Hematopoietic multipotent progenitor cell (in vitro differentiated cells): ENCODE measurements at places on chromosomes 12 and 14.
A peak's percentile ranks its signal among the peaks of the same experiment; 100 is the strongest.

GRCh38 chr12:130641533-130642184 is 74.4 kb downstream of the RIMBP2 start:
- DNase-seq = no peak

DNA sequence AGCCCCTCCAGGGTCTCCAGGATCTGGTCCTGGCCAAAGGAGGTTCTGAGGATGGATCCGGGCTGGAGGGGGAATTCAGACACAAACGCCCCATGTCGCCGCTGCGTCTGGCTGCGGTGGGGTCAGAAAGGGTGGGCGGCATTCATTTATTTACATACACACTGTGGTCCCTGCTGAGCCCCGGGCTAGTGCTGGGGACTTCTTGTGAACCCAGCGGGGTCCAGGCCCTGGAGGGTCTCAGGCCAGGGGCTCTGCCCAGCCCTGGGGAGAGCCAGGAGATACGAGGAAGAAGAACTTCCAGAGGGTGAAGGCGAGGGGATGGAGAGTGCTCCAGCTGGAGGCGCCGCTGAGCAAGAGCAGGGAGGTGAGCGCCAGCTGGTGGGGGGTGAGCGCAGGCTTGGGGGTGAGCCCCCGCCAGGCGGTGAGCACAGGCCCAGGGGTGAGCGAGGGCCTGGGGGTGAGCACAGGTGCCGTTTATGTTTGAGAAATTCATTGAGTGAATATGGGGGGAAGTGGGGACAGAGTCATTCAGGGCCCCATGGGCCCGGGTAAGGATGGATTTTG is 68.1 kb downstream of the NCOR2 start:
- DNase-seq = no peak

DNA sequence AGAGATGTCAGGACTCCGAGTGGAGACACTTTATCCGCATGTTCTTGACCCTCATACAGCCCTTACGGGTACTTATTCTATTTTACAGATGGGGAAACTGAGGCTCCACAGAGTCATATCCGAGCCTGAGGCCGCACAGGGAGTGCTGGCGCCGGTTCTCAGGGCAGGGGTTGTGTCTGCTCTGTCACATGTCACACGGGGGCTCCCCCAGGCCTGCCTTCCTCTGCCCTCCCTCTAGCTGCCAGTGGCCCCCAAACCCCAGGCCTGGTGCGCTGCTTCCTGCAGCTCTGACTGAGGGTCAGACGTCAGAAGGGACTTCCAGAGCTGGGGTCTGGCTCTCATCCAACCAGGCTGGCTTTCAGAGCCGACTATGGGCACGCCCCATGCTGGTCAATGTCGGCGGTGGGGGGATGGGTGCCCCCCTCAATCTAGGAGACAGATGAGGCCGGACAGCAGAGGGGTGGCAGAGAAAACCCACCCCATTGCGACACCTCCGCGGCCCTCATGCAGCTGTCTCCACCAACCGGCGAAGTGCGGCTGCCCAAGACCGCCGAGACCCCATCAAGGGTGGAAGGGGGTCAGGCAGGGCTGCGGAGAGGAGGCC is 811 bp upstream of the INF2 start:
- DNase-seq = no peak

GRCh38 chr14:74865156-74865555 is 10.8 kb downstream of the PROX2 start:
- no peak for DNase-seq

- no peak for DNase-seq
These were observed 340.6 kb downstream of the SEC23A start for GRCh38 chr14:38762426-38762825.

DNA sequence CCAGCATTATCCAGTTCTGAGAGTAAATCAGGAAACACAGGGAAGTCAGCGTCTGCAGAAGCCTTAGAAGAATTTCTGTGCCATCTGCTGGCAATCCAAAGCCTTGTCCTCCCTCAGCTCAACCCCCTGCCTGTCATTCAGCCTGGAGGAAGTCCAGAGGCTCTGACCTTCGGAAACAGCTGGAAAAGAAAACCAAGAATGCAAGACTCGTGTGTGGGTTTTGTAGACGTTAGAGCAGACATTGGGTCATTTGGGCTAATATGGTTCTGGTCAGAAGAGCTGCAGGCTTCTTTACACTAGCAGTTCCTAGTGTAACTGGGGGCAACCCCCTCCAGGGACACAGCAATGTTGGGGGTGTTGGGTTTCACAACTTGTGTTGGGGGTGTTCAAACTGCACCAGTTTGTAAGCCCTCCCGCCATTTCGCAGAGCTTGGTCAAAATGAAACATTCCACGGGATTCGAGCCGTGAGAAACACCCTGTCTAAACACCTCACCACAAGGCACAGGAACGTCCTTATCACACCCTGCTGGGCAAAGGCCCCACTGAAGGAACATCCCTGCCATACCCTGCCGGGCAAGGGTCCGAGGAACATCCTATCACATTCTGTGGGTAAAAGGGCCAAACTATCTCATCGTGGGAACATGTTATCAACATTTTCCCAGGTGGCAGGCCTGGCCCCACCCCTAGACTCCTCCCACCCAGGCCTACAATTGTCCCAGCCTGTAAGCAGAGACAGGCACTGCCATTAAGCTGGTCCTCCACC is 21.0 kb upstream of the SERPINA4 start:
- DNase-seq = no peak

DNA sequence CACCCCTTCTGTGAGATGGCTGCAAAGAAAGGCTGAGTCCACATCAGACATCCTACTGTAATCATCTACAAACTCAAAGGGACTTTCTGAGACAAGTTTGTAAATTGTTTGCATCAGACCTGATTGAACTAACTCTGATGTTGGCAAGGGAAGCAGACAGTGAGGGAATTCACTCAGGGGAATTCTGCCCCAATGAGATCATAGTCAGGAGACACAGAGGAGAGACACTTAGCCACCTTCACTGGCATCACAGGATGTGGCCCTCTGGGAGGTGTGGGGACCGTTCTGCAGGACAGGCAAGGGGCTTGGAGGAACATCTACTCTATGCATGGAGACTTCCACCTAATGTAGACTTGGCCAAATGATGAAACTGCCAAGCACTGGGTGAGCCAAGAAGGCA is 70.7 kb upstream of the DDX11 start:
- no peak for DNase-seq

GRCh38 chr12:10067942-10068341 is 30.8 kb downstream of the CLEC1A start:
- peak; percentile 27 for DNase-seq

GRCh38 chr14:90557516-90557915 is 160.7 kb downstream of the CALM1 start:
- DNase-seq = no peak

DNA sequence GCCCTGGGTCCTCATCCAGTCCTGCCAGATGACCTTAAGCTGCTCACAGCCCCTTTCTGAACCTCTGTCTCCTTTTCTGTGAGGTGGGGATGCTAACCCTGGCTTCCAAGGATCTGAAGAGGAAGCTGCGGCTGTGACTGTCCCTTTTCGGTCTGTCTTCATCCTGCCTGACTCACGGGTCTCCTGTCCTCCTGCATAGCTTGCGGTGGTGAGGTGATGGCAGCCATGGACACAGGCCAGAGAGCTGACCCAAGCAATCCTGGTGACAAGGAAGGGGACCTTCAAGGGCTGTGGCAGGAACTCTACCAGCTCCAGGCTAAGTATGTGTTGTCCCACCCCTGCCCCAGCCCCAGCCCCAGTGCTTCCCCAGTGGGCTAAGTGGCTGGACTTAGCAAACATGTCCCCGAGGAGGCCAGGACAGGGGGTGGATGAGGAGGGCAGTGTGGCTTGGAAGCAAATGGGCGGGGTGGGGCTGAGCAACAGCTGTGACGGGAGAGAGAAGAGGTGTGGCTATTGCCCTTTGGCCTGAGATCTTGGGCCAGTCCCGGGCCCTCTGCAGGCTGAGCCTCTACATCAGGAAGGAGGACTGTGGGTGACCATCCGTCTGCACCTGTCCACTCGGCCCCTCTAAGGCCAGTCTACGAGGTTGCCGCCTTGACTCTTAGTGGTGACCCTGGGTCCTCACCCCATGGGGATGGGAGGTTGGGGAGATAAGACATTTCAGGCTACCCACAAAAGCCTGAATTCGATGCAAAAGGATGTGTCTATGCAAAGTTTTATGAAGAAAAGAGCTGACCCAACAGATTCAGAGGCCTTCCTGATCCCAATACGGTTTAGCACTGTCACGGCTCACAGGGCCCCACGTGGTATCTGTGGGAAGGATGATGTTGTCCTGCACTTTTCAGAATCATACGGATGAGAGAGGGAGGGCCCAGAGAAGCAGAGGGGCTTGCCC is 1.1 kb downstream of the CCDC197 start:
- no peak for DNase-seq

- no peak for DNase-seq
These were observed 7.9 kb upstream of the POU6F1 start for GRCh38 chr12:51225771-51226170.

DNA sequence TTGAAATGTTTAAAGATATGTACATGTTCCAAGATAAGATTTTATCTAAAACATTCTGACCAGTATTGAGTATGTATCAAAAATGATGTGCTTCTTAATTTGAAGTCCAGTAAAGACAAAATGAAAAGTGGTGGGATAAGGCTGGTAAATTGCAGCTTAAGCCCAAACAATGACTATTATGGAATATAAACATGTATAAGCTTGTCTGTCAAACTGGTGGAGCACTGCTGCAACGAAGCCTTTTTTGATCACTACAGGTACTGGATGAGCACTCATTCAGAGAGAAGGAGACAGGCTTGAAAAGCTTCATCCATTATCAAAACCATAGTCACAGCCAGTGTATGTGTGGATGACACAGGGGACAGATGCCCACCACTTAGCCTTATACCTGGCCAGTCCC is 138.4 kb downstream of the ATP23 start:
- DNase-seq = no peak

GRCh38 chr12:131473261-131473660 is 237.6 kb upstream of the SFSWAP start:
- DNase-seq = no peak

DNA sequence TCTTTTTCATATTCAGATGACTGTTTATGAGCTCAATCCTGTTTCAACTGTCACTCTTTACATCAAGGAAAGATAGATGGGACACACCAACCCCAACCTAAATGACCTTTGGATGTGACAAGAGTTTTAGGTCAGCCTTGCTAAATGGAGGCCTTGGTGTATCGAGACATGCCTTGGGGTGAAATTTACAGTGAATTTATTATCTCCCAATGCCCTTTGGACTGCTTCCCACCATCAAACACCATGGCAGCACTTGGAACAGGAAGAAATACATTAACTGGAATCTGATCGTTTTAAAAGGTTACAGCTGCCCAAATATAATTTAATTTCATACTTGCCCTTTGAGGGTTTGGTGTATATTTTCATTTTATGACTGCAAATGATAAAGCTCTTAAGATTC is 327.6 kb downstream of the SOX5 start:
- no peak for DNase-seq

GRCh38 chr12:128693115-128693514 is 130.6 kb downstream of the SLC15A4 start:
- no peak for DNase-seq

DNA sequence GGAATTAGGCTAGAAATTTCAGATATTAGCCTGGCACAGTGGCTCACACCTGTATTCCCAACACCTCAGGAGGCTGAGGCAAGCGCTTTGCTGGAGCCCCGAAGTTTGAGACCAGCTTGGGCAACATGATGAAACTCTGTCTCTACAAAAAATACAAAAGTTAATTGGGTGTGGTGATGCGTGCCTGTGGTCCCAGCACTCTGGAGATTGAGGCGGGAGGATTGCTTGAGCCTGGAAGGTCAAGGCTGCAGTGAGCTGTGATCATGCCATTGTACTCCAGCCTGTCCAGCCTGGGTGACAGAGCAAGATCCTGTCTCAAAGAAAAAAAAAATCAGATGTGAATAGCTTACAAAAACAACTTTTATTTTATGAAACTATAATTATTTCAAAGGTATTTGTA is 15.1 kb downstream of the FRMD6 start:
- DNase-seq = no peak

GRCh38 chr14:96538990-96539317 is 36.8 kb downstream of the PAPOLA start:
- no peak for DNase-seq

- DNase-seq = no peak
These were observed 96.1 kb upstream of the DACT1 start for GRCh38 chr14:58541633-58542022.

DNA sequence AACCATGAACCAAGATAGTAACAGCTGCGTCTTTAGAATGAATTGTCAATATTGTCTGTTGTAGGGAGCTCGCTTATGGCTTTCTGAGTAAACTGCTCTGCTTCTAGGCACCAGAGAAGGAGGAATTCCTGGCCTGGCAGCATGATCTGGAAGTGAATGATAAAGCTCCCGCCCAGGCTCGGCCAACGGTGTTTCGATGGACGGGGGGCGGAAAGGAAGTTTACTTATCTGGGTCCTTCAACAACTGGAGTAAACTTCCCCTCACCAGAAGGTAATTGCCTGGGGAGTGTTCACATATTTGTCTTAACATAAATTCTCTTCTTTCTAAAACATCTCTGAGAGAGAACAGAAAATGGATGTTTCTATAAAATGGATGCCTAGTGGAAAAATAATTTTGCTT is 4.3 kb downstream of the PRKAB1 start:
- DNase-seq = no peak

DNA sequence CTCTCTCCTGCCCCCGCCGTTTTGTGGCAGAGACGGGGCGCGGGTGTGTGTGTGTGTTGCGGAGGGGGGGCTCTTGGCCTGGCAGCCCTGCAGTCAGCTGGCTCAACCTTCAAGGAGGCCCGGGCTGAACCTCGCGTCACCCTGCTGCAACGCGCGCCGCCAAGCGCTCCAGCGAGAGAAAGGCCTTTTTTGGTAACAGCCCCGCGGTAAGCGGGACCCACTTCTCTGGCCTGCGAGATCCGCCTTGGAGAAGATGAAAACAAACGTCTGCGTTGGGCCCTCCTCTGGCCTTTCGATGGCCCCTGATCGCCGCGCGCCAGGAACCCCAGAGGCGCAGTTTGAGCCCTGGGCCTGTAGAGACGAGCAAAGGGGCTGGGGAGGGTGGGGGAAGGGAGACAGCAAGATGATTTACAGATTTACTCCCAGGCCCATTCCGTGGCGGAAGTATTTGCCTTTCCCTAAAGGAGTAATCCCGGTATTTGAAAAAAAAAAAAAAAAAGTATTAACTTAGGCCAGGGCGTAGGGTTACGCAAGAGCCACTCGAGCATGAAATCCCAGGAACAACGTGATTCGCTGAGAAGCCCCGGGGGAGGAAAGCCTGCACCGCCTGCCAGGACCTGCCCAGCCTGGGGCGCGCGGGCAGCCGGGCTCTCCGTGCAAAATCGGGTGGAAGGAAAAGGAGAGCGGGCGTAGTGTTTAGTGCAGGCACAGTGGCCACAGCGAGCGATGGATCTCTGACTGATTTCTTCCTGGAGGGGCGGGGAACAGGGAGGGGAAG is 4.5 kb upstream of the IRF2BPL start:
- peak; percentile 63 for DNase-seq

DNA sequence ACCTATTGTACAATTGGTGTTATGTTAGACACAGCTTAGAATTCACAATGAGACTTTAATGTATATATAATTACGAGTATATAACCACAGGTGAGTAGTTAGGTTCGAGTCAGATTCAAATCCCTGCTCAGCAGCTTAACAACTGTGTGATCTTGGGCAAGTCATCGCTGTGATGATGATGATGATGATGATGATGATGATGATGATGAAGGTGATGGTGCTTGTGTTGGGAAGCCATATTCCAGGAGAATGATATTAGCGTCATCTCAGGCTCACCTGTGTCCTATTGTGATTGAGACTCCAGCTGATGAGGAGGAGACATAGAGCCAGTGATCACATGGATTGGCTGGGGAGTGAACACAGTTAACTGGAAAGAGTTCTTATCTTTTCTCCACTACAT is 16.5 kb downstream of the RFX4 start:
- DNase-seq = no peak

- DNase-seq = no peak
These were observed 28.7 kb upstream of the FOS start for GRCh38 chr14:75249958-75250336.

GRCh38 chr14:75454963-75455546 is 27.2 kb downstream of the JDP2 start:
- DNase-seq = no peak
